Epithelial cell of proximal tubule (primary cell): ENCODE measurements at places on chromosomes 6 and 20. TPM values are rescaled to one million over a fixed set of nuclear protein-coding genes. Genes with fewer than 3 reads are reported as not detected.

DNA sequence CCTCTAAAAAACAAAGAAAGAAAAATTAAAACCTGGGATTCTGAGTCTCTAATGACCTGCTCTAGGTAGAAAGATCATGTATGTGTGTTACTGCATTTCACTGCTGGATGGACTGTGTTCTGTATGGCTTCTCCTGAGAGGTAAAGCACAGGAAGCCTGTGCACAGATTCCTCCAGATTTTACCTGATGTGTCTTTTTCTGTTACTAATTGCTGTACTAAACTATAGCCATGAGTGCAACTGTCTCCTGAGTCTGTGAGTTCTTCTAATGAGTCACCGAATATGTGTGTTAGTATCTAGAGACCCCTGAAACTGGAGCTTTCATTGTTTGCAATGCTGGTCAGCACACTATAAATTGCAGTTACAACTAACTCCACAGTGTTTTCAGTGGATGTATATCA is 270.8 kb downstream of the CDKAL1 start:
- DNase-seq: no peak

DNA sequence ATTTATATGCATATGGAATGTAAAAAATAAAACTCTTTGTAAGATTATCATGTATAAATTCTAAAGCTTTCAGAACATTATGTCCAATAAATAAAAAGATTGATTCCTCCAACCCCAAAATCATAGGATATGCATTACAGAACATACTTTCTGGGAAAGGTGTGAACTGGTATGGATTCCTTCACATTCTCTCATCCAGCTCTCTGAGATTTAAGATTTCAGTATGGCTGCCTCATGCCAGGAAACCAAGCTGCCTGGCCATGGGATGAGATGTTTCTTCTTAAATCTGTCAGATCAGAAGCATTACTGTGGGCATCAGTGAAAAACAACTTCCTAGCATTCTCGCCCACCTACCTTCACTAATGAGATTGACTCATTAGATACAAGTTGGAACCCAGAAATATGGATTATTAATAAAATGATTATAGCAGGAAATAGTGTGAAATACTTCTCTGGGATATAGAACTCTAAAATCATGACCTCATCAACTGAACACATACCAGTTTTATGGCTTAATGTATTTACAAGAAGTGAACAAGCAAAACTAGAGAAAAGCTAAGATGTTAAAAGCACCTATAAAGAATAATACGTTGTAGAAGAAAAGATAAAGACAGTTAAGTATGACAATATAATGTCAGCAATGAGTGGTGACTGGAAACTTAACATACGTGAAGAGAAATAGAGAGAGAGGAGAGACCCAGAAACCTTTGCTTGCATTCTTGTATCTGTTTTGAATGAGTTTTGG is 171.6 kb upstream of the PHACTR1 start:
- DNase-seq: no peak

- DNase-seq: no peak
Measured at GRCh38 chr6:95521181-95521580, 56.2 kb upstream of the MANEA start.

GRCh38 chr6:97669191-97670031 is 386.4 kb upstream of the MMS22L start:
- DNase-seq: no peak

DNA sequence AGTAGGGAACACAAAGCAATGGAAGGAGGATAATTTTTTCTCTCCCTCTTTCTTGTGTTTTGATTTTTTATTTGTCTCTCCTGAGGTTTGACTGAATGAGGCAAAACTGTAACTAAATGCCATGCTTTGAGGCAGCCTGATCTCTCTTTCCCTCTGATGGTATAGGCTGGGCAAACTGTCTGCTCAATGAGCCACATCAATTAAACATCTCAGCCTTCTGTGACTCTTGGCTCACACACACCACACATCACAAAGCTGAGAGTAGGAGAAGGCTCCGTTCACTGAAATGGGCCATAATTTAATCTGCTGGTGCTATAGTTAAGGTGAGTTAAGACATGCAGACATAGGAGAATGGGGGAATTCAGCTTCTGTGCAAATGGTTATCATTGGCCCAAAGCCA is 28.1 kb upstream of the SCGN start:
- DNase-seq: no peak

BFSP1 gene
- 2.3 and 4.4 TPM in 2 replicates for total RNA-seq

DEF6 gene
- total RNA-seq: 4.2 and 6.0 TPM in 2 replicates

SLPI gene
- 20.5 and 68.1 TPM in 2 replicates for total RNA-seq

BPIFA1 gene
- total RNA-seq: not detected in 2 replicates

VGLL2 gene
- total RNA-seq: not detected in 2 replicates
